Amniotic stem cell (primary cell): ENCODE measurements at places on chromosomes 2 and 18.

DNA sequence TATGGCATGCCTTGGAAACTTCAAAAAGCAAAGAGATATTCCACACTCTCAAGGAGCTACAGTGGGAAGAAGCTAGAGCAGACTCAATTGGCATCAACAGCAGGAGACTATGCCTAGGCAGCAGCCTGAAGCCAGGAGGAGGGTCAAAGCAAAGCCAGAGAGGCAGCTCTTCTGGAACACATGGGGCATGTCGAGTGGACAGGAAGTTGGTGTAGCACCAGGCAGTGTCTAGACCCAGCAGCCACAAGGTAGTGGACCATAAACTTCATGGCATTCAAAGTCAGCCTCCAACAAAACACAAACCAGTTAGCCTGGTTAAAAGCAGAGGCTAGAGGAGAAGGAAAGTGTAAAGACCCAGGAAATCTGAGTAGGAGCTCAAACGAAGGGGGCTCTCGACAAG is 311.2 kb upstream of the PKDCC start:
- DNase-seq: no peak

- no peak for DNase-seq
These were observed 3.5 kb downstream of the PCBP1 start for GRCh38 chr2:70090706-70091334.

GRCh38 chr2:30625701-30626100 is 178.7 kb downstream of the LCLAT1 start:
- no peak for DNase-seq

GRCh38 chr18:10453806-10454680 is at the start of gene APCDD1:
APCDD1 (plus strand) TSS chr18:10454635; CDS start chr18:10454982, 347 bp downstream.
- DNase-seq: no peak

DNA sequence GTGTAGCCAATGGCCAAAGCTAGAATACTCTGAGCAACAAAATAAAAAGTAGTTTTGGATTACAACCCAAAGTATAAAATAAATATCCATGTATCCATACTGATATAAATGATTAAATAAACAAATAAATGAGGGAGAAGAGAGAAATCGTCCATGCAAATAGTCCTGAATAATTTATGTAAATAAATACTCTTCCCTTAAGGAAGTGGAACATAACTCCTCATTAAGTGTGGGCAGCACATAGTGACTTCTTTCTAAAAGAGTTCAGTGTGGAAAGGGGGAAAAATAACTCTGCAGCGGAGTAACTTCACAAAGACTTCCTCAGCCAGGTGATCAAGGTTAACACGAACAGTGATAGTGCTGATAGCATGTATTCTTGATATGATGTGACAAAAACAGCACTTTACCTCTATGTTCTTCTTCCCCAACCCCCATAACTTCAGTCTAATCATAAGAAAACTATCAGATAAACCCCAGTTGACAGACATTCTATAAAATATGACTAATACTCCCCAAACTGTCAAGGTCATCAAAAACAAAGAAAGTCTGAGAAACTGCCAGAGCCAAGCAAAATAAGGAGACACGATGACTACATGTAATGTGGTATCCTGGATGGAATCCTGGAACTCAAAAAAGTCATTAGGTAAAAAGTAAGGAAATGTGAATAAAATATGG is 30.7 kb downstream of the METTL8 start:
- no peak for DNase-seq

DNA sequence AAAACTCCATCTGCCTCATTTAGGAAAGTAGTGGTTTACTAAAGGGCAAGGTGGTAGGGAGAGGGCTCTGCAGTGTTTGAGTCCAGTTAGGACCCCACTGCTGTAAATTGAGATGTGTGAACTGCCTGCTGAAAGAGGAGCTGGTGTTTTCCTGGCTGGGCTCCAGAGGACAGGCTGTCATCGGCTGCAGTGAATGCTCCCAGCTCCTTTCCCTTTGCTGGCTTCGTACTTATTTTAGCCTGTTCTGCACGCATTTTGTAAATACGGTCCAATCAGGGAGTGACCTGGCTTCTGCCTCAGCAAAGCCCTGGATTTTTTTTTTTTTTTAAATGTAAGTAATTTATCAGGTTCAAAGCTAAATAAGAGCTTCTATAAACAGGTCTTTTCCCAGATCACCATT is 37.5 kb downstream of the SLC4A3 start:
- no peak for DNase-seq

GRCh38 chr2:197204519-197205250 is 105.9 kb downstream of the ANKRD44 start:
- DNase-seq: no peak

- DNase-seq: no peak
These were observed 108.6 kb downstream of the AGPS start for GRCh38 chr2:177501186-177501585.
